ENCODE measurements at places on chromosomes 7 and 10. TPM values are rescaled to one million over a fixed set of nuclear protein-coding genes. Genes with fewer than 3 reads are reported as not detected.

The RAB18 gene
- 129 TPM for total RNA-seq

The FZD1 gene
- 3.3 TPM for total RNA-seq

The GIMAP2 gene
- total RNA-seq, result not detected

The CYP3A7 gene
- not detected for total RNA-seq

The OR2F1 gene
- total RNA-seq, result not detected

- no peaks in the 10 kb centered on the region for H3K27me3 ChIP-seq
- peak overlapping the region; percentile 15 for H3K27ac ChIP-seq
- no peaks in the 10 kb centered on the region for H3K36me3 ChIP-seq
- H3K4me3 ChIP-seq, result no peak overlapping the region
- peak; percentile 21 for DNase-seq
- H3K4me1 ChIP-seq, result peaks cover 13% of the 10 kb centered on the region
These were observed 221.3 kb downstream of the ARHGAP12 start for GRCh38 chr10:31707093-31708039.

- peak; percentile 43 for DNase-seq
- no peak overlapping the region for H3K27ac ChIP-seq
- peaks cover 60% of the 10 kb centered on the region for H3K27me3 ChIP-seq
- no peak overlapping the region for H3K4me3 ChIP-seq
- peaks cover 8% of the 10 kb centered on the region for H3K4me1 ChIP-seq
- H3K36me3 ChIP-seq, result no peaks in the 10 kb centered on the region
These were observed 15.3 kb downstream of the NKX2-3 start for GRCh38 chr10:99548041-99548530.

GRCh38 chr10:112446055-112446854, 459 bp downstream of the ZDHHC6 start:
- H3K4me1 ChIP-seq, result peaks cover 16% of the 10 kb centered on the region
- DNase-seq, result peak; percentile 19
- H3K27ac ChIP-seq, result peak overlapping the region; percentile 88
- H3K36me3 ChIP-seq, result peaks cover 33% of the 10 kb centered on the region
- peak overlapping the region; percentile 95 for H3K4me3 ChIP-seq

GRCh38 chr7:145902123-145902522, 214.5 kb upstream of the CNTNAP2 start:
- H3K36me3 ChIP-seq, result no peaks in the 10 kb centered on the region
- no peak overlapping the region for H3K4me3 ChIP-seq
- no peak overlapping the region for H3K27ac ChIP-seq
- H3K27me3 ChIP-seq, result no peaks in the 10 kb centered on the region
- H3K4me1 ChIP-seq, result no peaks in the 10 kb centered on the region

GRCh38 chr7:4797858-4798705, 22.7 kb downstream of the AP5Z1 start:
- no peaks in the 10 kb centered on the region for H3K27me3 ChIP-seq
- H3K36me3 ChIP-seq, result peaks cover 10% of the 10 kb centered on the region
- peak; percentile 36 for DNase-seq
- H3K4me3 ChIP-seq, result no peak overlapping the region
- no peak overlapping the region for H3K27ac ChIP-seq
- H3K4me1 ChIP-seq, result no peaks in the 10 kb centered on the region

GRCh38 chr7:106365252-106366005, 80.6 kb upstream of the NAMPT start:
- no peaks in the 10 kb centered on the region for H3K27me3 ChIP-seq
- no peak overlapping the region for H3K27ac ChIP-seq

DNA sequence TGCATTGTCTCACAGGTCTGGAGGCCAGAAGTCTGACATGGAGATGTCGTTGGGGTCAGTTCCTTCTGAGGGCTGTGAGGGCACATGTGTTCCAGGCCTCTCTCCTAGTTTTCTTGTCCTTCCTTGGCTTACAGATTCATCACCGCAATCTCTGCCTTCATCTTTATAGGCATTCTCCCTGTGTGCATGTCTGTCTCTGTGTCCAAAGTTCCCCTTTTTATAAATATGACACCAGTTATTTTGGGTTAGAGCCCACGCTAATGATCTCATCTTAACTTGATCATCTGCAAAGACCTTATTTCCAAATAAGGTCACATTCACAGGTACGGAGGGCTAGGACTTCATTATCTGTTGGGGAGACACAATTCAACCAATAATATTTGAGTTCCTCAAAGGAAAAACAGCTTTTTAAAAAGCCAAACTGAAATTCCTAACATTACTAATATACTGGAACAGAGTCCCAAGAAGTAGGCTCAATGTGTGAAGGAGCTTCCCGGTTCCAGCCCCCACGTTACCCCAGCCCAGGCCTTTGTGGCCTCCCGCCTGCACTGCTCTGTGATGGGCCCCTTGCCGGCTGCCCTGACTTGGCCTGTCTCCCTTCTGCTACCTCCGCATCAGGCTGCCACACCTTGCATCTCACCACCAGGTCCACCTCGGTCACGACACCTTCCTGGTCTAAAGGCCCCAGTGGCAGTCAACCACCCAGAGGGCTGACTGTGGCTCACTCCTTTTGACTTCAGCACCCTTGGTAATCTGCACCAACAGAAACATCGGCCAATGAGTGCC, 142.7 kb downstream of the KCNMA1 start:
- peaks cover 11% of the 10 kb centered on the region for H3K4me1 ChIP-seq
- H3K4me3 ChIP-seq, result no peak overlapping the region

- H3K36me3 ChIP-seq, result no peaks in the 10 kb centered on the region
- H3K27me3 ChIP-seq, result no peaks in the 10 kb centered on the region
- H3K4me3 ChIP-seq, result no peak overlapping the region
- H3K4me1 ChIP-seq, result no peaks in the 10 kb centered on the region
These were observed 341.6 kb upstream of the AUTS2 start for GRCh38 chr7:69256634-69257081.

DNA sequence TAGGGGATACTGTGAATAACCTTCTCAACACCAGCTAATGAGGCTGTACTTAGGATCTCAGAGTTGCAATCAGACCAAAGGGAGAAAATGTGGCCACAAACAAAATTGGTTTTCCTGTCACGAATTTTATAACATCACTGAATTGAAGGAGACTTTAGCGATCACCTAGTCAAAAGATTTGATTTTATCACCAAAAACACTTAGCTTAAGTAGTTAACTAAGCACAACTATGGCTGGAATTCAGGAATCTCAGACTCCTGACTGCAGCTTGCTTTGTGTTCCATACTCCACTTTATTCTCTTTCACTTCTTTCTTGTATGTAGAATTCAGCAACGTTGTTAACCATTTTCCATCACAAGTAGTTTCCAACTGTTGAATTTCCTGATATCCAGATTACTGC, 152.0 kb downstream of the SLC16A9 start:
- H3K27ac ChIP-seq, result no peak overlapping the region
- no peaks in the 10 kb centered on the region for H3K36me3 ChIP-seq
- no peak for DNase-seq
- H3K27me3 ChIP-seq, result peaks cover 57% of the 10 kb centered on the region
- no peaks in the 10 kb centered on the region for H3K4me1 ChIP-seq
- H3K4me3 ChIP-seq, result no peak overlapping the region

- H3K4me1 ChIP-seq, result no peaks in the 10 kb centered on the region
- peaks cover 6% of the 10 kb centered on the region for H3K36me3 ChIP-seq
- H3K27me3 ChIP-seq, result no peaks in the 10 kb centered on the region
- DNase-seq, result no peak
- no peak overlapping the region for H3K4me3 ChIP-seq
These were observed 609.6 kb downstream of the PARD3 start for GRCh38 chr10:34205452-34205851.

DNA sequence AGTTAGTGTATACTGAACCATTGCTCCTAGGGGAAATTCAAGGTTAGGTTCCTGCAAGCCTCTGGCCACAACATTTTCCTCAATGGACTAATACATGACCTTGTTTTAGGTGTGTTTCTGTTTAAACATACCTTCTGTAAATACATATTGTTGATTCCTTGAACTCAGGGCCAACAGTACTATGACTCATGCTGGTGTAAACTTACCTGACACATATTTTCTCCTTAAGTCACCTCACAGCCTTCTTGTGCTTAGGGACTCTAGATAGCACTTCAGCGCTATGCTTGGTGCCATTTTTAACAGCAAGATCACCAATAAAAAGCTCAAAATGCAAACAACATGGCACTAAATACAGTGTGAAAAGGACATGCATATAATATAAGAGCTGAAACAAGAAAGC, 176.4 kb downstream of the TAX1BP1 start:
- H3K36me3 ChIP-seq, result no peaks in the 10 kb centered on the region
- no peak overlapping the region for H3K27ac ChIP-seq
- no peaks in the 10 kb centered on the region for H3K4me1 ChIP-seq

DNA sequence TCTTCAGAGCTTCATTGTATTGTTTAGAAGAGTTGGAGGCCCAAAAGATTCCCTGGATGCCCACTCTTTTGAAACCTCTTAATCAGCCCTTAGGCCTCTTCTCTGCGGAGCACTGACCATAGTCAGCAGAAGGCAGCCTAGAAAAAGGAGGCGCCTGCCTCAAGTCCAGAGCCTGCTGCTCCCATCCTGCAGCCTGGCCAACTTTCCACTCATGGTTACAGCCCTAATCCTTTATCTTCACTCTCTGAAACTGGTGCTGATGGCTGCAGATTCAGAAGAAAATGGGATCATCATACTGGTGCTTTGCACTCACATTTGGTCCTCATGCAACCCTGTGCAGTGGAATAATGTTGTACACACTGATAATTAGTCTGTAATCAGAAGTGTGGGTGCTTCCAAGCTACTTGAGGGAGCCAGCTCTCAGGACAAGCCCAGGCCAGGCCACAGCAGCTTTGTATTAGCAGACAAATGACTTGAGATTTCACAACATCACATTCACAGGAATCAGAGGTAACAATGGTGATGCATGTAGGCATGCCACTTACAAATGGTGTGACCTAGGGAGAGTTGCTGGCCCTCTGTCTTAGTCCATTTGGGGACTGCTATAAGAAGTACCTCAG, 272.9 kb downstream of the GALNT17 start:
- H3K4me3 ChIP-seq, result no peak overlapping the region
- DNase-seq, result no peak
- H3K27ac ChIP-seq, result no peak overlapping the region
- H3K4me1 ChIP-seq, result no peaks in the 10 kb centered on the region
- no peaks in the 10 kb centered on the region for H3K36me3 ChIP-seq
- H3K27me3 ChIP-seq, result no peaks in the 10 kb centered on the region

DNA sequence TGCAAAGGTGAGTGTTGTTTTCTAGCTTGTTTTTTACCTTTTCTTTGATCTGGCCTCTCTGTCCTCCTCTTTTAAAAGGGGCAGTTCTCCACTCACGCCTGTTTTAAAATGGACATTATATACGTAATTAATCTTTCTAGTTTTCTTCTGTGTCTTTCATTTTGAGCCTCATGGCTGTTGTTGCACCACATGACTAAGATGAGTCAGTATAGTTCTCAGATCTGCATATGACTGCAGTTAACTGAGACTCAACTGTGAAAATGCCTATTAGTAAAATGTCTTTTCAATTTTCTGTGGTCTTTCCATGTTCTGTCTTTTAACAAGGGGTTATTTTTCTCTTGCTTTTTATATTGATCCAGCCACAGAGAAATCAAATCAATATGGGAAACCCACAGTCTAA, 296.1 kb downstream of the CDK14 start:
- H3K4me3 ChIP-seq, result no peak overlapping the region
- peaks cover 7% of the 10 kb centered on the region for H3K4me1 ChIP-seq
- H3K27ac ChIP-seq, result no peak overlapping the region
- no peak for DNase-seq
- no peaks in the 10 kb centered on the region for H3K27me3 ChIP-seq

DNA sequence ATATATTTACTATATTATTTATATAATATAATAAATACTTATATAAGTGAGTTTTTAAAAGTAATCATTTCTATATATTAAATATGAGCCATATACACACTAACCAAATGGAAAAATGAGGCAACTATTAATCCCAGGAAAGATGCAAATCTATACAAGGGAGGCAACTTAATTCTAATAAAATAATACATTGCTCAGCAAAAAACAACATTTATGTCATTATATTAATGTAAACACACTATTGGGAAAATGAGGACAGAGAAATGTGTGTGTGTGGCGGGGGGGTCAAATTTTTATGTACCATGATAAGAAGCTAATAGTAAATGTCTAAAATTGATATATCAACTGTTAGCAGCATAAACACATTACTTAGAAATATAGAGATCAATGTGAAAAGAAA, 23.3 kb upstream of the DGKI start:
- H3K27ac ChIP-seq, result no peak overlapping the region
- no peaks in the 10 kb centered on the region for H3K27me3 ChIP-seq
- H3K36me3 ChIP-seq, result peaks cover 42% of the 10 kb centered on the region
- no peak overlapping the region for H3K4me3 ChIP-seq
- H3K4me1 ChIP-seq, result no peaks in the 10 kb centered on the region

DNA sequence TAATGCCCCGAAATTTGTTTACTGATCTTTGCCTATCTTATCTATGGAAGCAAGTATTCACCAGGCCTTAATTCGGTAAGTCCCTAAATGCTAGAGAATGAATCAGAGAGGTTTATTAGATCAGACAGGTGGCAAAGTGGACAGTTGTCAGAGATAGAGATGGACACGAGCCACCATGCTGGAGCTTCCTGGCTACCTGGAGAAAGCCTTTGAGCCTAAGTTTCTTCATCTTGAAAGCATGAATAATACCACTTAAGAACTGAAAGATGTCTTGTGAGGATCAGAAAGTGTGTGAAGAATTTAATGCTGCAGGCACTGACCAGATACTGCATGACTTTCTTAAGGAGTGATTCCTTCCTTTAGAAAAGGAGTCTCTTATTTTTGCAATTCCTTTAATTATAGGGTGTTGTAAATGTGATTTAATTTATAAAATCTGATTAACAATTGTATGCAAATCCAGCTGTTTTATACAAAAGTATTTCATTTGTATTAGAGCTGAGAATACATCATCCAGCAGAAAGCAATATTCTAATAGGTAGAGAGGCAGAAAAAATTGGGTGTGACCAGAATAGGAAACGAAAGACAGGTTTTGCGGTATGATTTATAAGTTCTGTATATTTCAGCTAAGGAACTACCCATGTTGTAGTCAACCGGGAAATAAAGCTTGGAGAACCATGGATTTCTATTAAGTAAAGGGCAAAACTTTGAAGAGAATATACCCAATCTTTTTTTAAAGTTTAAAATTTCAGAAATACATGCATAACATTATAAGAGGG, 82.7 kb downstream of the SMURF1 start:
- H3K36me3 ChIP-seq, result peaks cover 50% of the 10 kb centered on the region
- no peak overlapping the region for H3K4me3 ChIP-seq
- H3K4me1 ChIP-seq, result no peaks in the 10 kb centered on the region
- DNase-seq, result no peak
- no peak overlapping the region for H3K27ac ChIP-seq

GRCh38 chr10:62735464-62736167, 68.9 kb upstream of the ADO start:
- no peak overlapping the region for H3K27ac ChIP-seq
- H3K4me3 ChIP-seq, result no peak overlapping the region
- H3K4me1 ChIP-seq, result peaks cover 23% of the 10 kb centered on the region
- no peaks in the 10 kb centered on the region for H3K36me3 ChIP-seq
- peak; percentile 62 for DNase-seq

- DNase-seq, result no peak
- H3K36me3 ChIP-seq, result peaks cover 5% of the 10 kb centered on the region
- no peak overlapping the region for H3K4me3 ChIP-seq
- H3K27me3 ChIP-seq, result no peaks in the 10 kb centered on the region
- H3K4me1 ChIP-seq, result peaks cover 37% of the 10 kb centered on the region
These were observed 80.5 kb downstream of the ABI1 start for GRCh38 chr10:26780106-26780792.
